ENCODE measurements at places on chromosomes 2 and 18. TPM values are rescaled to one million over a fixed set of nuclear protein-coding genes. Genes with fewer than 3 reads are reported as not detected.

GRCh38 chr2:159002462-159003111 lies 34.1 kb downstream of the TANC1 start:
- DNase-seq, result no peak

GRCh38 chr2:80328159-80328571 lies 23.6 kb upstream of the LRRTM1 start:
- no peak for DNase-seq

DNA sequence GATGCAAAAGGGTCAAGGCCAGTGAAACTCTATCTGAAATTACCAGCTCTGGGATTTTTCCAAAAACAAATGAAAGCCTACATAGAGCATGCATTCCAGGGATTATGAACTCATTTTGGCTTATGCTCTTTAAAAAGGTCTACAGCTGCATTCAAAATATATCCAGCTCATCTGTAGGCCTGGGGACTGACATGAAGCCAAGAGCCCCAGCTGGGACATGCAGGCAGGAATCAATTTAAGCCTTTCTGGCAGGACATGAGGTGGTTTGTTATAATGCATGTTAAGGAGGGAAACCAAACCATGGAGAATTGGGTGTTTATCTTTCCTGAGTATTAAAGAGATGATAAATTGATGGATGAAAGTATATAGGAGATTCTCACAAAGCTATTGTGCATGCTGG lies 164.5 kb downstream of the RBM43 start:
- no peak for DNase-seq

DNA sequence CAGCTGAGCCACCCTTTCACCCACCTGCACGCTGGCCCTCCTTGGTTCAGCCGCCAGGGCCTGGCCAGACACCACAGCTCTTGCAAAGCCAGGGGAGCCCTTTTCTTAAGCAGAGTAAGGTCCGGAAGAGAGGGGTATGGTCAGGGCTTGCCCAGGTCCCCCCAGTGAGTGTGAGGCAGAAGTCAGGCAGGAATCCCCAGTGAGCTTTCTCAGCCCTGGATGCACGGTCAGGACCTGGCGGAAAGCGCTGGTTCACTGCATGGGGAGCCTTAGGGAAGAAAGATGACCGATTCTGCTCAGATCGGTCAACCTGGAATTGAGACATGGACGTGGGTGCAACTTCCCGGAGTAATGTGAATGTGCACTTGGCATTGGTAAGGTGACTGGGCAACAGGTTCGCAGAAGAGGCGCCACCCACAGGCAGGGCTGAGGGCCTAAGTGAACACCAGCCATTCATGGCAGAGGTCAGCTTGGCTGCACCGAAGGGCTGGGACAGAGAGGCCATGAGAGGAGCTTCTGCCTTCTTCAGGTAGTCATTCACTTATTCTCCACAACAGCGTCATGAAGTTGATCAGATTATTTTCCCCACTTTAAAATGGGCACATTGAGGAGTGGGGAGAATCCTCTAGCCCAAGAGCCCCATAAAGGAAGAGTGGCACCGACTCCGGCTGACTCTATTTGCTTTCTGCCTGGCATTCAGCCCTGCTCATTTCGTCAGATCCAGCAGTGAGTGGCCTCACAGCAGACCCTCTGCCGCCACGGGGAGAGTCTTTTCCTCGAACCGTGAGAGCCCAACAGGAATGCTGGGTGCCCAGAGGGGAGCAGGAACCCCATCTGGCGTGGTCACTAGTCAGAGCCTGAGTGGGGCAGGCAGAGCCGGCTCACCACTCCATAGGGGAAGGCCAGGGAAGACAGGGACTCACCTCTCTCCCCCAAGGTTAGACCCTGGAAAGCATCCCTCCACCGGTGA lies 35.8 kb downstream of the SCTR start:
- DNase-seq, result no peak

DNA sequence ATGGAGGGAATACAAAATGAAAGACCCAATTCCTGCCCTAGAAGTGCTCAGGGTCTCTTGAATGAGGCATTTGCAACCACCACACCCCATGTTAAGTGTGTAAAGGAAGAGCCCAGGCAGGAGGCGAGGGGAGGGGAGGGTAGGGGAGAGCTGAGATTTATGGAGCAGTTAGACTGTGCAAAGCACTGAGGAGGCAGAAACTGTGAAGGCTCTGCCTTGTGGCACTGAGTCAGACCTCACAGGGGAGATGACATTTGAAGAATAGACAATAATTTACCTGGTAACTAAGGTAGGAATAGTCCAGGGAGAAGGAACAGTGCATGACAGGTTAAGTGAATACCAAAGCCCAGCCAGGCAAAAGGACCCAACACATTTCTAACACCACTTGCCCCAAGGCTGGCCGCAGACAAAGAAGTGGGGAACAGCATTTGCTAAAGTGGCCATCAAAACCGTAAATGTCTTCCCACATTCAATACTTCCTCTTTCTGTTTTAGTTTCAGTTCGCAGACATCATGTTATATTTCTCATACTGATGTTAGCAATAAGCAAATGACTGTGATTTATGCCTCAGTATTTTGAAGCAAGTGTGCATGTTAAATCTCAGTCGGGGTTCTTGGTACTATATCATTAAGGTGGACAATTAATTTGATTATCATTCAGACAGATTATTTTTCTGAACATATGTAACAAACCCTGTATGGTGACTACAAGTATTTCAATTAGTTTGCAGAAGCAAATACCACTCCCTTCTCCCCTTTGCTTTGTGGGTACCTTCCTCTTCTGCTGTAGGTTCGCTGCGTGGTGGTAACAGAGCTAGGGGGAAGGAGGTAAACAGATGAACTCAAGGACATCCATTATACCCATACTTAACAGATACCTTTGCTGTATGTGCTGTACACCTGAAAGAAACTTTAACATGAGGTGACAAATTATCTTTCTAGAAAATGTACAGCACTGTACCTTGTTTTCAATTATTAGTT lies 27.5 kb downstream of the CDH20 start:
- no peak for DNase-seq

- DNase-seq, result no peak
These were observed 32.5 kb upstream of the NFU1 start for GRCh38 chr2:69469784-69470183.

GRCh38 chr2:162677476-162677875 lies 161.1 kb downstream of the KCNH7 start:
- no peak for DNase-seq

GRCh38 chr2:7884338-7884737 lies 797.5 kb upstream of the ID2 start:
- DNase-seq, result no peak

DNA sequence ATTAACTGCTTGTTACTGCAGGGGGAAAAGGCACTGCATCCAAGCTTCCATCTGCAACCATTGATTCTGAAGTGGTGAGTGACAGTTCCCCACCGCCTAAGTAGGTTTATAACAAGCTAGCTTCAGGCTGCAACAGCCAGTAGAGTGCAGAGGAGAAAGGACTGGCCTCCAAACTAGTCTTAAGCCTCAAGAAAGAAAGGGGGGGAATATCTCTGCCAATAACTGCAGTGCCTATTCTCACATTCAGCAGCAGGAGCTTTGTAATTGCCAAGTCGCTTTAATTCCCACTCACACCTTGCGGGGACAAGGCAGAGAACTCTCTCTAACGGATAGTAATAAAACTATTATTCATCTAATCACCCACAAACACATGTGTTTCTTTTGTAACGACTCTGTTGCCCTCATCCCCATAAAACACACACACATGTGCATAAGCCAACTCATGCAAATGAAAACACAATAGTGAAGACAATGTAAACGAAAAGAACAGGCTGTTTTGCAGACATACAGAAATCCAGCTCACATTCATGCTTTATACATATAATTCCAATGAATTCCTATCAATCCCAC lies 1963.3 kb upstream of the PIK3C3 start:
- DNase-seq, result no peak

DNA sequence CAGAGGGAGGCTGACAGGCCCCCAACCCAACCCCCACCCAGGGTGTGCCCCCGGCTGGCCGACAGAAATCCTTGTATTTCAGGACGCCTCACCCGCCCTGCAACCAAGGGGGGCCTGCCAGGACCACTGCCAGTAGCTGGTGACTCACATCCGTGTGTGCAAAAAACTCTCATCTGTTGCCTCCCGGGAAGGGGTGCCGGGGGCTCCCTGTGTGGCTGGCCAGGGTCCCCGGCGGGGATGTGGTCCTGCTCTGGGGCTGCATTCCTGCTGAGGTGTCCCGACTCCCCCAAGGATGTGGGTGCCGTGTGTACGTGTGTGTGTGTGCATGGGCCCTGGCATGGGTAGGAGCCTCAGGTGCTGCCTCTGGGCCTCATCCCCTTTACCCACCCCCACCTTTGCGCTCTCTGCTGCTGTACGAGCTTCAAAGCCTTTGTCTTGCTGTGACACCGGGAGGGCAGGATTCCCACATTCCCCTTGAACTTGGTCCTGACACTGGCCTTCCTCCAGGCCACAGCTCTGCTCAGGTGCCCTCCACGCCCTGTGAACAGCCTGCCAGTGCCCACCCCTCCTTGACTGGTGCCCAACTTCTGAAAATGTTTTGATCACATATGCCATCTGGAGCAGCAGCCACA lies 226.3 kb upstream of the HDAC4 start:
- no peak for DNase-seq

- no peak for DNase-seq
These were observed 65.6 kb downstream of the INPP4A start for GRCh38 chr2:98510322-98510662.

GRCh38 chr18:69365658-69366057 lies 35.0 kb upstream of the DOK6 start:
- no peak for DNase-seq

- DNase-seq, result no peak
These were observed 263.8 kb downstream of the LOXHD1 start for GRCh38 chr18:46393230-46393629.

DNA sequence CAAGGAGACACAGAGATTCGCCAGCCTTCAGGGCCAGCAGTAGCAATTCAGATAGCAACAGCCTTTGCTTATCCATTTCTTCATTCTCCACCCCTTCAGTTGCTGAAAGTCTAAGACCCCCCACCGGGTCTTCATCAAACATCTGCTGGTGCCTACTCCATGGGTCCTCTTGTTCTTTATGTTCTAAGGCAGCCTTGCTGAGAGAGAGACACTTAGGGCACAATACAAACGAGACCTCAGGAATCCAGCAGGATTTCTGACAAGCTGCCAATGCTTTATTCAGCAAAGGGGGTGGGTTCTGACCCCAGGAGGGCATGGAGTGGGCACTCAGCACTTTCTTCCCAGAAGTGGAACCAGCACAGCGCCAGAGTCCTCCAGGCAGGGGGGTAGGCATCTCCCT lies 36.2 kb upstream of the CNGA3 start:
- no peak for DNase-seq

DNA sequence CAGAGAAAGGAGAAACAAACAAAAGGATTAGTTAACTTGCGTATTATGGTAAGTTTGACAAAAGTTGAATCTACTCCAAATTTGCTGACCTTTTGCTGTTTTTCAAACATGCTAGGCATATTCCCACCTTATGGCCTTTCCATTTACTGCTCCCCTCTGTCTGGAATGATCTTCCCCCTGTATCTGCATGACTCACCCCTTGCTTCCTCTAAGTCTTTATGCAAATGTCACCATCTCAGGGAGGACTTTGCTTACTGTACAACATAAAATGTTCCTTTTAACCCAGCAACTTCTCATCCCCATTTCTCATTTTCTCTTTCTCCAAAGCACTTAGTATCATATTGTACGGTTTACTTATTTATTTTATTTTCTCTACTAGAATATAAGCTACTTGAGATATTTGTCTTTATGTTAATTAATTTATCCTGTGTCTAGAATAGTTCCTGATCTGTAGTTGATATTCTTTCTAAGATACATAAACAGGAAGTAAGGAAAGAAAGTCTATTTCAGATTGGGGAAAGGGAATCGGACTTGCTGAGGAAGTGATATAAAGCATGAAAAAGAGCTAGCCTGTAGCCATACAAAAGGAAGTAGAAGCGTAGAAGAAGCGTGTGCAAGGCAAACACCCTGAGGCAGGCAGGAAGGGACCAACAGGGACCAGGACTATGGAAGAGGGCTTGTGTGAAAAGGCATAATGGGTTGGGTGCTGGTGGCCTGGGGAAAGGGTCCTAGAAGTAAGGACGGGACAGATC lies 144.9 kb upstream of the ERBB4 start:
- no peak for DNase-seq

DNA sequence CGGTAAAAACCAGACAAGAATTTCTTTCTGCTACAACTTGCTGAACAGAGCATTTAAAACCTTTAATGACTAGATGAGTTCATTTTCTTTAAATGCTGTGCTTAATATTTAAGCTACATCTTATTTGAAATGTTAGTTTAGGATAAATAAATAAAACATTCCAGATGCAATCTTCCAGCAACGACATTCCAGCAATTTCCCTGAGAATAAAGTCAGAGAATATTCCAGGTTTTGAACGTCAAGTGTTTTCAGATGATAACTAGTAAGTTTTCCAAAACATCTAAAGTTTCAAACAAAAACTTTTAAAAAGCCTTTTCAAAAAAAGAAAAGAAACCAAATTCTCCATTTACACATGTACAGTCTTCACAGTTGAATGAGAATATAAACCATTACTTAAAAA lies 104.8 kb downstream of the PPP1R1C start:
- DNase-seq, result no peak

DNA sequence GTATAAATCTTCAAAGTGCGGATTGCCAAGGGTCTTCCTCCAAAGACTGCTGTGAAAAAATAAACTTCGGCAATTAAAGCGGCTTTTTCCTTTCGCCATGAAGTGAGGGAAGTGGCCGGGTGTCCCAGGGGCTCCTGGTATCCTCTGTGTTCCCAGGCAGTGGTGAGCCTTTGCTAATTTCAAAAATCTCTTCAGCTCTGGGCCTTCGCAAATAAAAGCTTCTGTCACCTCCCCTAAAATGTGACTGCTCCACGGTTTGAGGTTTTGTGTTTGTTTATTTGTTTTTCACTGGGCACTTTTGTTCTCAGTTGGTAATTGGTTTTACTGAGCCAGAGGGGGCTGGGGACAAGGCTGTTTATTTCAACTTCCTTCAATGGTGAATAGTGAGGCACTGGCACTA lies 270.1 kb upstream of the POU3F3 start:
- DNase-seq, result no peak

DNA sequence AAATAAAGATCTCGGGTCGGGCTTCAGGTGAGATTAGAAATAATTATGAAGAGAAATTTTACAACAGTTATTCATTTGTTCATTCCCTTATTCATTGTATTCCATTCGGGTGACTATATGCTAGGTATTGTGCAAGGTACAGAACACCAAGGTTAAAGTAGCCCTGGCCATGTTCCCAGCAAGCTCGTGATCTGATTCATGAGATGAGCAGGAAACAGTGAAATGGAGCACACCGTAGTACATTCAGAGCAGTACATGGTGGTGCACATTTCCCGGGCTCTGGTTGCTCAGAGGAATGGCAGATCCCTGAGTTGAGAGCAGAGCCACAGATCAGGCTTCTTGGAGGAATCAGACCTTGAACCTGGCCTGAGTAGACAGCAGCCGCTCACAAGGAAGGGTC lies 87.7 kb downstream of the PRKRA start:
- no peak for DNase-seq

GRCh38 chr2:130391872-130392670 lies 36.2 kb downstream of the PTPN18 start:
- DNase-seq, result peak; percentile 75

Gene LYG2
- total RNA-seq, result not detected

Gene CCDC85A
- 7.6 TPM for total RNA-seq

Gene PASK
- total RNA-seq, result 6.4 TPM

Gene RAB6C
- total RNA-seq, result not detected

Gene AQP4
- total RNA-seq, result not detected

Gene G6PC2
- 0.35 TPM for total RNA-seq

Gene DSG4
- total RNA-seq, result not detected

Measured in mesenteric fat pad (tissue), 1 donor.